ENCODE measurements at places on chromosomes 7 and 10. TPM values are rescaled to one million over a fixed set of nuclear protein-coding genes. Genes with fewer than 3 reads are reported as not detected.
A peak's percentile ranks its signal among the peaks of the same experiment; 100 is the strongest.

Gene FAM107B
- 14.4 TPM for total RNA-seq

DNA sequence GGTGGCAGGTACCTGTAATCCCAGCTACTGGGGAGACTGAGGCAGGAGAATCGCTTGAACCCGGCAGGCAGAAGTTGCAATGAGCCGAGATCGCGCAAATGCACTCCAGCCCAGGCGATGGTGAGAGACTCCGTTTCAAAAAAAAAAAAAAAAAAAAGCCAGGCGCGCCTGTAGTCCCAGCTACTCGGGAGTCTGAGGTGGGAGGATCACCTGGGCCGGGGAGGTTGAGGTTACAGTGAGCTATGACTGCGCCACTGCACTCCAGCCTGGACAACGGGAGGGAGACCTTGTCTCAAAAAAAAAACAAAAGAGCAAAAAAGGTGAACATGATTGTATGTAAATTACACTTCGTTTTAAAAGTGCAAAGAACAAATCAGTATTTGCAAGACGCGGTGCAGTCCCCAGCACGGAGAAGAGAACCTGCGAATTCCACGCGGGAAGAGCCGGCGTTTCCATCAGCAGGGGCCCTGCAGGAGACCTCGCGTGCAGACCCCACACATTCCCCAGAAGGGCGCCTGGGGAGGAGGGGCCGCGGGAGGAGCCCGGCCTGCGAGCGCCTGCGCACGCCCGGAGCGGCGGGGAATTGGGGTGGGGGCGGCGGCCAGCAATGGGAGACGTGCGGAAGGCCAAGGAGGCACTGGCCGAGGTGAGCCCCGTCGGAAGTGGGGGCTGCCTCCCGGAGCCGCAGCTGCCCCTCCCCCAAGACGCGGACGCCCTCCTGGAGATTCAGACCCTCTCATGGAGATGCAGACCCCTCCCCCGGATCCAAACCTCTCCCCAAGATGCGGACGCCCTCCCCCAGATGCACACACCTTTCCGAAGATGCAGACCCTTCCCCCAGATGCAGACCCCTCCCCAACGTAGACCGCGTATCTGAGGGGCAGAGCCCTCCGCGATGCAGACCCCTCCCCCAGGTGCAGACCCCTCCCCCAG lies 16.7 kb upstream of the SUN1 start:
- peak; percentile 74 for DNase-seq

DNA sequence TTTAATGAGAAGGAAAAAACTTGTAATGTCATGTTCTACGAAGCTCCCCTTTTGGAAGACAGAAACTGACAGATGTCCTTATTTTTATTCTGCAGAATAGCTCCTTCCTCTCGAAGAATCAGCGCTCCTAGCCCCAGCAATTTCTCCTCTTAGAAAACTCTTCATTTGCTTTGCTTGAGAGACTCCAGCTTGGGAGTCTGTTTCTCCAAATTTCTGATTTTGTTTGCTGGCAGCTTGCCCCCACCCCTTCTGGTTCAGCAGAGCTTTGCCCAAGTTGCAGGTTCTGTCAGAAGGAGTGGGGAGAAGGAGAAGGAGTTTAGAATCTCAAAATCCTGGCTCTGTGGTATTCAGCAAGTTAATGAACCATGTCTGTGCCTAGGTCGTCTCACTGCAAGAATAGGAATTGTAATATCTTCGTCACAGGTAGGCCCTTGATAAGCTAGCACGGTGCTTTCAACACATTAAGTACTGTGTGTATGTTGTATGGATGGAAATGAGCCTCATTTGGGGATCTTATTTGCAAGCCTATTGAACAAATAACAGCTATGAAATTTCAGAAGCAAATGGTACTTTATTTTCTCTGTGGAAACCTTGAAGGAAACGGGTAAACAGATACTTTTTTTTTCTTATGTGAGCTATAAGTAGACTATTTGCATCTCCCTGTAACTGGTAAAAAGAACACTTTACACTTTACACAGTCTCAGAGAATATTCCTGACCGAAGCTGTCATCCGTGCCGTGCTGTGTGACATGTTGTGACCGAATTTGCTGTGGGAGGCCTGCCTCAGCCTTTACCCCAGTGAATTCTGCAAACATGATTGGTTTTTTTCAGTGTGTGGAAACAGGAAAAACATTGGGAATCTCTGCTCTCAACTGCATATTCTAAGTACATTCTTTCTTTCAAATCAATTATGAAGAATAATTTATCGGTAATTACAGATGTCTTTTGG lies 290.9 kb downstream of the CAMK1D start:
- no peak for DNase-seq

DNA sequence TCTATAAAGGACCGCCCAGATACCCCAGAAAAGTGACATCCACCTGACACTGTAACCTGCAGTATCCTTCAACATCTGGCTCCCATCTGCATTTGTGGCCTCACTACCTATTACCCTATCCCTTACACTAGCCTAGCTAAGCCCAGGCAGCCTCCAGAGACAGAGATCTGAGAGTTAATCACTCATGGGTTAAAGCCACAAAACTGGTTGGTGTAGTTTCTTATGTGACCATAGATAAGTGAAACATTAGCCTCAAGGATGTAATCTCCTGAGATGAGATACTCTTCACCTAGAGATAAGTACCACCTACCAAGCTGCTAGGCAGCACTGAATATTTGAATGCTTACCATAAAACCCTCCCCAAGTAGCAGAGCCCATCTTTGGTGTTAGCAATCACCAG lies 35.4 kb downstream of the CTTNBP2 start:
- DNase-seq, result no peak

GRCh38 chr7:82284936-82285519 lies 158.5 kb downstream of the CACNA2D1 start:
- no peak for DNase-seq

- DNase-seq, result peak; percentile 70
These were observed at the start of gene PTPRN2 for GRCh38 chr7:158587162-158588084. Gene PTPRN2 (minus strand): TSS chr7:158587823.

GRCh38 chr10:113610631-113611601 lies 52.9 kb downstream of the NRAP start:
- no peak for DNase-seq

GRCh38 chr10:107686095-107686494 lies 521.6 kb upstream of the SORCS1 start:
- DNase-seq, result no peak

Gene CDH23
- 7.2 TPM for total RNA-seq

Gene FKBP6
- not detected for total RNA-seq

DNA sequence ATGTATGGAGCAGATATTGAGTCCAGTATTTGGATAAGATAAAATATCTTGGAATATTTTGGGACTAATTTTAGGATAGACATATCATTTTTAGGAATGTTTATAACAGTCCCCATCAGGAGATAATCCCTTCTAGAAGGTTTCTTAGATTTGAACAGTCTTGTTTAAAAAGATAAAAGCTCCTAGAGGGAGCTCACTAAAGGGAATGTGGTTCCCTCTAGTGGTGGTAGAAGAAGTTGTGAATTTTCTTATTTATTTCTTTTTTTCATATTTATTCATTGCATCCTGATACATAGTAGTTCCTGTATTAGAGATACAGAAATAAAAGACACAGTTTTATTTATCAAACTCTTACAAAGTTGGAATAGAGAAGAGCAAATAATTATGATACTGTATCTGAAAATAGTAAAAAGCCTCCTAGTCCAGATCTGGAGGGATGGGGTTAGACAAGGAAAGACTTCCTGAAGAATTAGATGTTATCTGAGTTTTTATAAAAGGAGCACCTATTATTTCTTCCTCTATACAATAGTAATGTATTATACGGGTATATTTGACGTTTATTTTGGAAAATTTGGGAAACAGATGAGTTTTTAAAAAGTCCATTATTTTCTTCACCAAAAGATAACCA lies 24.5 kb upstream of the KLF14 start:
- DNase-seq, result no peak

All from sigmoid colon (tissue), 7 donors.